Mucosa of descending colon (tissue), 3 donors: ENCODE measurements at places on chromosomes 3 and 15. TPM values are rescaled to one million over a fixed set of nuclear protein-coding genes. Genes with fewer than 3 reads are reported as not detected.

SLC7A14 gene
- total RNA-seq: 2.9 TPM

WDR93 gene
- 0.14 TPM for total RNA-seq

COL6A5 gene
- not detected for total RNA-seq

DNA sequence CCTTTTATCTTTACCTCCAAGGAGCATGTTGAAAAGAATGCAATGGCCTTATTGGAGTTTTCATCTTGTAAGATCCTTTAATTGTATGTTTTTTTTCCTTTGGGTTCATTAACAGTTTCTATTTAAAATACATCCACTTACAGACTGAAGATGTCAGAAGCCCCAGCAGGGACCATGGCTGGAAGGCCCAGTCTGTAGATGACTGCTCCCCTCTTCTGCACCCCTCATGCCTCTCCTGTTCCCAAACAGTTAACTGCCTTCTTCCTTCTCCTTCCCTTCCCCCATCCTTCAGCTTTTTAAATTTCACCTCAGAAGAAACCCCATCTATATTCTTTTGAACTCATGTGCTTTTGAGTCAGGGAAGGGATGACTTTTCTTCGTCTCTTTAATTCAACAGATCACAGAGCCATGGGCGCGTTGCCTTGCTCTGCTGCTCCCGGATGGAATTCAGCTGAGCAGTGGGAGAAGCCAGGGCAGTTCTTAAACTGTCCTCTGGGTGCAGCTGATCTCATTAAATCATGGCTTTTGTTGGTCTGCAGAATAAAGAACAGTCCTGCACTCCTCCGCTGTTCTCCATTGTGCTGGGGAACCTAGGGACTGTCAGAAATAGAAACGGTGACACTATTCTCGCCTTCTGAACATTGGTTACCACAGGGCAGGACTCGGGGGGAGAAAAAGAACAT is 71.5 kb upstream of the EIF1B start:
- DNase-seq: no peak

- DNase-seq: no peak
Observed at GRCh38 chr3:156792945-156793344, 33.2 kb upstream of the LEKR1 start.

GRCh38 chr3:27696906-27697305 is 25.2 kb downstream of the EOMES start:
- no peak for DNase-seq

- DNase-seq: peak; percentile 44
Observed at GRCh38 chr3:59609657-59610348, 560.0 kb upstream of the CFAP20DC start.

DNA sequence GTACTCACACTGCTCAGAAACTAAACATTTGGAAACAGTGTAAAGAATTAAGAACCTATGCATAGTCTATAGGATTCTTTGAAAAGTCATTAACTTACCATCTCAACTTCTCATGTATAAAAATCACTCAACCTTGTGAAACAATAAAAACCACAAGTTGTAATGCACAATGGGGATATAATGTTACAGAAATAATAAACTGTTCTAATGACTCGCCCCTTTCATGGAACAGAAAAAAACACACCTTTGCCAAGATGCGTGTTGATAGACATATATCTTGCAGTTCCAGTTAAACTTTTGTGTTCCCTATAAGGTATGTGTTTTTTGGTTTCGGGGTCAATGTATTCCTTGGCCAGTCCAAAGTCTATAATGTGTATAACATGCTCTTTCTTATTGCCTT is 50.8 kb upstream of the PPIB start:
- DNase-seq: no peak

- DNase-seq: no peak
Observed at GRCh38 chr15:40785164-40785563, 15.4 kb downstream of the C15orf62 start.

- DNase-seq: no peak
Observed at GRCh38 chr3:131174752-131175151, 148.1 kb downstream of the NEK11 start.

GRCh38 chr3:129119365-129120100 is 2.1 kb downstream of the RAB43 start:
- DNase-seq: peak; percentile 83
